HFFc6 (cell line): ENCODE measurements at places on chromosomes 5 and 9.

DNA sequence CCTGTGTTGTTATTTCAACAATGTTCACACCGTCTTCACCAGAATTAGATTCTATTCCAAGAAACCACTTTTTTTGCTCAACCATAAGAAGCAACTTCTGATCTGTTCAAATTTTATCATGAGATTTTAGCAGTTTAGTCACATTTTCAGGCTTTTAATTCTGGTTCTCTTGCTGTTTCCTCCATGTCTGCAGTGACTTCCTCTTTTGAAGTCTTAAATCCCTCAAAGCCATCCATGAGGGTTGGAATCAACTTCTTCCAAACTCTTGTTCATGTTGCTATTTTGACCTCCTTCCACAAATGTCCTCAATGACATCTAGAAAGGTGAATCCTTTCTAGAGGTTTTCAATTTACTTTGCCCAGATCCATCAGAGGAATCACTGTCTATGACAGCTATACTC is 25.7 kb upstream of the ENTREP1 start:
- DNase-seq, result no peak

GRCh38 chr9:121741228-121741918 is 89.9 kb downstream of the DAB2IP start:
- no peak for DNase-seq

DNA sequence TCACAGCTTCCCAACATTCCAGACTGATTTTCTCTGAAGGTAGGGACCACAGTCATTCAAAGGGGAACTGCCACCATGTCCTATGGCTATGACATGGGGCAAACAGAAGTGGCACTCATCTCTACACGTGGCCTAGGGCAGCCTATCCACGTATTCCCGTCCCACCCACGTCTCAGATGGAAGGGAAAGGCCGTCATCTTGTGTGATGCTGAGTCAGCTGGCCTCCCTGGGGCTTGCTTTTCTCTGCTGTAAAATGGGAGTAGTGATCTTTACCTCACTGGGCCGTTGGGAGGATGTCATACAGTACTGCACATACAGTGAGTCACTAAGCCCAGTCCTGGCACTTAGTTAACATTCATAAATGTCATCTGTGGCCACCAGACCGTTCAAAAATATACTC is 72.3 kb downstream of the RAPGEF1 start:
- no peak for DNase-seq

- DNase-seq, result no peak
Observed at GRCh38 chr5:170338933-170339779, 41.6 kb upstream of the LCP2 start.
